NCI-H748 treated with DMSO at 0.1 percent for 48 hours (cell line): ENCODE measurements at places on chromosomes 7 and 10.

DNA sequence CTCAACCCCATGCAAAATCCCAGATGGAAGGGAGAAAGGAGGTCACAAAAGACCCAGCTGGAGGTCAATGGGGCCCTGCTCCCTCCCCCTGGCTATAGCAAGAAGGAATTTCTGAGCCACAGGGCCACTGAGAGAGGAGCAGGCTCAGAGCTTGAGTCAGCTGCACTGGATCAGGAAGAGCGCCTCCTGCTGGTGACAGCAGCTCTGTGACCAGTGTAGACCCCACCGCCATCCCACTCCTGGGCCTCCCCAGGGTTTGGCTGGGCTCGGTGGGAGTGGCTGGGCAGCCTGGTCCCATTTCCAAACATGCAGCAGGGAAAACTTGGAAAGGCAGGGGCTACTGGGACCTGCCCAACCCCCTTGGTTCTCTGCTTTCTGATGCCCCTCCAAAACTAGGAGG, 31.5 kb upstream of the PRLHR start:
- DNase-seq = no peak

GRCh38 chr10:129694691-129695243, 227.7 kb downstream of the MGMT start:
- DNase-seq = no peak

GRCh38 chr10:132866601-132867381, 75.6 kb downstream of the CFAP46 start:
- DNase-seq = no peak

DNA sequence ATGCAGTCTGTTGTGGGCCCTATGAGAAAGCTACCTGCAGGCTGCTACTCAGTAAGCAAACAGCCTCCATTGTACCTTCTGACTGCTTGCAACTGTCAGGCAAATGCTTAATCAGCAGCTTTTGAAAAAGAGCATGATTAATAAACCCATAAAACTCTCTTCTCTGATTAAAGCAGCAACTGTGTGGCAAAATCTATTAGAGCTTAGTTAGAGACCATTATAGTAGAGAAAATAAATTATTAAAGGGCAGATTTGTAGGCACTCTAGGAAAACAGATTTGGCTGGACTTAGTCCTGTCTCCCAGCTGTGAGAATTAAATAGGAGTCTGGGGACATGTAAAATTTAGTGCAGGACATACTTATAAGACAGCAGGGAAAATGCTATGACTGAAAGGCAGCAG, 132.5 kb upstream of the WNT16 start:
- DNase-seq = no peak

DNA sequence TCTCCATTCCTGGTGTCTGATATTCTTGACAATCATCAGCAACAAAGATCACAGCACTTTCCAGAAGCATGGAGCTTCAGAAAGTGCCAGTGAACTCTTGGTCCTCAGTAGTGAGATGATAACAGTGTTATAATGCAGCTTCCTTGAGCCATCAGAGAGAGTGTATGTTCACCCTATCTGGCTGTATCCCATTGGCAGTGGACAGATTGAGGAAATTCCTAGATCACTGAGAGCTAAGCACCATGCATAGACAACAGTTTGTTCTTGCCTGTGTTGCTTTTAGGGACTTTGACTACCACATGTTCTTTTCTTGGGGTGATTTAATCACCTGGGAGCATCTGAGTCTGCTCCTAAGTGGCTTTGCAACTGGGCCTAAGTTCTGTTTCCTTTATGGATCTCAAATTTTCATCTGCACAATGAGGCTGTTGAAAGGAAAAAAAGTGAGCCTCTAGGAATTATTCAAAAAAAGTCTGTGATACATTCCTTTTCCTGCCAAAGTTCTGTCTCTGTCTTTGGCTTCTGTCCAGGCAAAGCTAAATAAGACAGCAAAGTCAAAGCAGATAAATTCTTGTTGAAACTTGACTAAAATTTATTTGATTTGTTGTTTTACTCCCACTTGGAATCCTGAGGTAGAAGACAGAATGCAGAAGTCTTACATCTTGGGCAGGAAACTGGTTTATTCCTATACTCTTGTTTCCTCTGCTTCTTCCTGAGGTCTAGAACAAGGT, 14.5 kb upstream of the ZNF282 start:
- no peak for DNase-seq

DNA sequence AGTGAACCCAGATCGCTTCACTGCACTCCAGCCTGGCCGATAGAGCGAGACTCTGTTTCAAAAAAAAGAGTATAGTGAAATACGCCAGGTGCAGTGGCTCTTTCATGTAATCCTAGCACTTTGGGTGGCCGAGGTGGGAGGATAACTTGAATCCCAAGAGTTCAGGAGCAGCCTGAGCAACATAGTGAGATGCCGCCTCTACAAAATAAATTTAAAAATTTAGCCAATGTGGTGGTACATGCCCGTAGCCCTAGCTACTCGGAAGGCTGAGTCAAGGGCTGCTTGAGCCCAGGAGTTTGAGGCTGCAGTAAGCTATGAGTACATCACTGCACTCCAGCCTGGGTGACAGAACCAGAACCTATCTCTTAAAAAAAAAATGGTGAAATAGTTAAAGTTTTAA, 27.9 kb downstream of the TMEM60 start:
- DNase-seq = no peak

- no peak for DNase-seq
These were observed 670 bp upstream of the AGK start for GRCh38 chr7:141550386-141551093.

DNA sequence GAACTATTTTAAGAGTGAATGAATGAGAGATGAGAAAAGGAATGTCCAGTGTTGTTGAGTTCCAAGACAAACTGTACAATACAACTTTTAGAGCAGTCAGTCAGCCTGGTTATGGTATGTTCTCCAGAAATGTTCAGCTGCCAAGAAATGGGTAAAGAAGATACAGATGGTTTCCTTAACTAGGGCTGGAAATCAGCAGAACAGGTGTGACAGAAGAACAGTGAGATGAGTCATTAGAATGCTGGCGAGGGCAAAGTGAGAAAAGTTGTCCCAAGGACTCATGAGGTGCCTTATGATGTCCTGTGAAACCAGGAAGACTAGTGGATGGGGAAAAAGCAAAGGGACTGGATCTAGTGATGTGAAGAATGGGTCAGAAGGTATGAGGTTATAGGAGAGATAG, 20.8 kb upstream of the SEPTIN7 start:
- no peak for DNase-seq

DNA sequence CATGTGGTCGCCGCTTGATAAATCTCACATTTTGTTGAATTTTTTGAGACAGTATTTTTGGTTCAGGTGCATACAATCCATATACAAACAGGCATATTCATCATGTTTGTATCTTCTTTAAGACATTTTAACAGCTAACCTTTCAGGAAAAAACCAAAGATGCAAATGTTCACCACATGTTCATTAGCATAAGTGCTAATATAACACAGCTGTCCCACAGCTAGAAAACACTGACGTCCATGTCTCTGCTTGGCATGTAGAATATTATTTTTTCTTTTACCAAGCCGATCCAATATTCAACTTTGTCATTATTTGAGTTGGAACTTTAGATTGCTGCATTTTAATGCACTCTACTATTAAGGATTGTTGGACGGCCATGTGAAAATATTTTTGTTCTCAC, 31.2 kb downstream of the BMPER start:
- no peak for DNase-seq

DNA sequence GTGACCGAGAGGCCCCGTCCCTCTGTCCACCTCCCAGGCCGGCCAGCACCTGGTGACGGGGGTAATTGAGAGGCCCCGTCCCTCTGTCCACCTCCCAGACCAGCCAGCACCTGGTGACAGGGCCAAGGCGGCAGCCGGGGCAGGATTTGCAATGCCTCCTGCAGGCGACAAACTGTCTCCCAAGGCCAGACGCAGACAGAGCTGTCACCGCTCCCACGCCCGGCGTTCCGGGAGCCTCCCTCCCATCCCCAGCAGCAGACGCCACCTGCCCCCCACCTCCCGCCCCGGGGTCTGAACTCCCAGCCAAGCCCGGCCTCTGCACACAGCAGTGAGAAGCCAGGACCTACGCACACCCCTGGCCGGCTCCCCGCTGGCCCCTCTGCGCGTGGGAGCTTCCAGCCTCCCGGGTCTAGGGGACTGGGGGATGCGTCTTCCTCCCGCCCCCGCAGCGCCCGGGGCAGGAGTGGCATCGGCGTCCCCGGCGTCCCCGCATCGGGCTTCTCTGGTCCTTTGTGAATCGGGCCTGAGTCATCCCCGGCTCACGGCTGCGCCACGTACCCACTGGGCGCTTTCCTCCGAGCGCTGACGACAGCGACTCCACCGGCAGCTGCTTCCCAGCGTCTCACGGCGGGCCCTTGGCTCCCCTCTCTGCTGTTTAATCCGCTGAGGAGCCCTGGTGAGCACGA, 95.1 kb upstream of the DIP2C start:
- no peak for DNase-seq

- DNase-seq = no peak
These were observed 127.1 kb downstream of the KMT2E start for GRCh38 chr7:105141068-105141467.

- DNase-seq = no peak
These were observed 351.9 kb downstream of the RPS24 start for GRCh38 chr10:78385599-78385998.

GRCh38 chr7:116399819-116400218, 99.7 kb upstream of the CAV2 start:
- DNase-seq = no peak

DNA sequence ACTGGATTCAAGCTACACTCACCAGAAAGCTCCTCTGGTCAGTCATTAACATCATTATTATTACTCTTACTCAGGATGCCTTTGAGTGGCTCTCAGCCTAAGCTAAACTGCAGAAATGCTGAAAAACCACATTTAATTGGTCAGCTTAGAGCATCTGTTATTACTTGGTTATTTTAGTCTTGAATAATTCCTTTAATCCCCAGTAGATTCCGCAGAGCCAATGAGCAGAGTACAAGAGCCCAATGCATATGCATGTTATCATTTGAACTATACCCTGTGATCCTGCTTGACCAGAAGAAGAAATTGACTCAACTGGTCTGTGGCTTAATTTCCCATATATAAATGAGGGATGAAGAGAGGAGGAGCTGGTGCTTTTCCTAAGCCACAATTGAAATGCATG, 417.6 kb upstream of the C7orf33 start:
- DNase-seq = no peak

GRCh38 chr10:25600651-25601050, 333.4 kb upstream of the MYO3A start:
- no peak for DNase-seq

DNA sequence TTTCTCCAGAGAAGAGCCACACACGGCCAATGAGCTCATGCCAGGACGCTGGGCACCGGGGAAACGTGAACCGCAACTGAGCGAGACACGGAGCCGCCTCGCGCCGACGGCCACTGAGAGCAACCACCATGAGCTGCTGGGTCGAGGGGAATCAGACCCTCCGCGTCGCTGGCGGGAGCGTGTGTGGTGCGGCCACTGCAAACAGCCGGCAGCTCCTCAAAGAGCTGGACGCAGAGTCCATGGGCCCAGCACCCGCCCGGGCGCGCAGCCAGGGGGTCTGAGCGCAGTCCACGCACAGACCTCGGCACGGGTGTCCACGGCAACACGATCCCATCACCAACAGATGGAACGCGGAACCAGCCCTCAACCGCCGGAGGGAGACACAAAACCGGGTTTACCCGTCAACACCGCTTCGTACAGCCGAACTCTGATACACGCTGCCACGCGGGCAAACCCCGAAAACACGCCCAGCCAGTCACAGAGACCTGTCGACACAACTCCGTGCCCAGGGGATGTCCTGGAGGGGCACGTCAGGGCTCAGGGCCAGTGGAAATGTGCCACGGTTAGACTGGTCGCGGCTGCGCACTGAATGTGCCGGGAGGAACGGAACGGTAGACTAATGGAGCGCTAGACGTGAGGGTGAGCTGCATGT, 147.1 kb downstream of the ELFN1 start:
- no peak for DNase-seq

DNA sequence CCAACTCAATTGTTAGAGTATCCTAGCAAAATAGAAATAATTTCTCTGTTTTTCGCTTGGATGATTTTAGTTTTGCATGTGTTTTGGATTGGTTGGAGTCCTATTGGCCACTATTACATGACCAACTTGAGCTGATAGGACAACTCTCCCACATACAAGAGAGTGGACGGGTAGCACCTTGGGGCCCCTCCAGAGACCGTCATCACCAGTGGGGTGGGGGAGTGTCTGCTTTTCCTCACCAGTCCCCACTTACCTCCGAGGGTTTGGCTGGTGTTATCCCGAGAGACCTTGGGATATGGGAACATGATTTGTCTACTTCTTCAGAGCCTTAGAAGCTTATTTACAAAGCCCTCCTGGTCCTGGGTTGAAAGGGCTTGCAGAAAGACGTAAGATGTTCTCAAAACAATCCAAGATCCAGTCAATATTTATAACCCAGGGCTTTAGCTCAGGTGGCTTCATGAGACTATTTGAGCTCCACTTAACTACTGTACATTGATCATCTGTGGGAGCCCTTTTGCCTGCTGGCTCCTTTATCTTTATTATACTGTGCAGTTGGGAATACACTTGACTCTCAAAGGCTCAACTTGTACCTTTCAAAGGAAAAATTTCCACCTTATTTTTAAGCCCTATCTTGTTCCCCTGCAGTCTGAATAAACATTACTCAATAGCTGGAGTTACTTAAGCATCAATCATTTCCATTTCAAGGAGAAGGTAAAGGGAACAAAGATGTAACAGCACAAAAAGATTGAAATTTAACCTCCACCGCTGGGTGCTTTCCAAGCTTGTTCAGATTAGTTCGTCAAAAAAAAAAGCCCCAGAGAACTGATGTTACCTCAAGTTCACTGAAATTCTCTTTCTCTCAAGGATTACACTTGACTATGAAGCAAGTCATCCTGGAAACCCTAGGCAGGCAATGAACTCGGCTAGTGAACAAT, 119.7 kb downstream of the WDR11 start:
- DNase-seq = no peak

- no peak for DNase-seq
These were observed 261.4 kb downstream of the ZMYND11 start for GRCh38 chr10:396535-397220.

GRCh38 chr7:106206826-106207541, 77.8 kb downstream of the NAMPT start:
- no peak for DNase-seq

DNA sequence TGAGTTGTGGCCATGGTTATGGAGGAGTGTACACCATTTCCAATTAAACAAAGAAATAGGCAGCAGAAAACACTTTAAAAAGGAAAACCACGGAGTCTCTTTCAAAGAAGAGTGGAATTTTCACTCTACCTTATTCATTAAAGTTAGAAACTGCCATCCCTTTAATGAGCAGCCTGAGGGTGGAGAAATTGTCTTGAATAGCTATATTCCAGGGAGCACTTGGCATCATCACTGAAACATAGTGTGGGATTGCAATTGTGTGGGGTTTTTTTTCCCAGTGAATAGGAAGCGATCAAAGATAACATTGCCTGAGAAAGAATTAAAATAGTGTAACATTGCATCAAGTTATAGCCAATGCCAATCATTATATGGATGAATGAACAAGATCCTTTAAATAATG, 191.6 kb downstream of the TEX36 start:
- no peak for DNase-seq

- DNase-seq = no peak
These were observed 18.2 kb upstream of the ENO4 start for GRCh38 chr10:116831086-116831485.
